ENCODE measurements at places on chromosomes 3 and 15. TPM values are rescaled to one million over a fixed set of nuclear protein-coding genes. Genes with fewer than 3 reads are reported as not detected.

TEX55 gene
- not detected for total RNA-seq

- DNase-seq, result no peak
Observed at GRCh38 chr3:172711454-172711795, 558 bp upstream of the NCEH1 start.

DNA sequence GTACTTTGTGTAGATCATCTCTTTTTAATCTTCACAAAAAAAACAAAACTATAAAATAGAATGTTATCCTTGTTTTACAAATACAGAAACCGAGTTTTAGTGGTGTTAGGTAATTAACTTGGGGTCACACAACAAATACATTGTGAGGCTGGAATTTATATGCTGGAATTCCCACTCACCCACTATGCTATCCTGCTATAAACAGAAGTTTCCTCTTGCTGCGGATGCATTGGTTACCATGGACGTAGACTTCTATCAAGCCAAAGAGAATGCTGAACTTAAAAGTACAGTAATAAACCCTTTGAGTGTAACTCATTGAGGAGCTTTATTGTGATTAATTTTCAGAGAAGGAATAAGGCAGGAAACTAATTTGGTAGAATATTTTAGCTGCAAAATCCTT, 9.2 kb downstream of the SNAP23 start:
- peak; percentile 81 for DNase-seq

- no peak for DNase-seq
Observed at GRCh38 chr15:84151205-84151931, 84.2 kb upstream of the GOLGA6L4 start.

- peak; percentile 34 for DNase-seq
Observed at GRCh38 chr3:141853081-141853601, 23.3 kb upstream of the ATP1B3 start.

DNA sequence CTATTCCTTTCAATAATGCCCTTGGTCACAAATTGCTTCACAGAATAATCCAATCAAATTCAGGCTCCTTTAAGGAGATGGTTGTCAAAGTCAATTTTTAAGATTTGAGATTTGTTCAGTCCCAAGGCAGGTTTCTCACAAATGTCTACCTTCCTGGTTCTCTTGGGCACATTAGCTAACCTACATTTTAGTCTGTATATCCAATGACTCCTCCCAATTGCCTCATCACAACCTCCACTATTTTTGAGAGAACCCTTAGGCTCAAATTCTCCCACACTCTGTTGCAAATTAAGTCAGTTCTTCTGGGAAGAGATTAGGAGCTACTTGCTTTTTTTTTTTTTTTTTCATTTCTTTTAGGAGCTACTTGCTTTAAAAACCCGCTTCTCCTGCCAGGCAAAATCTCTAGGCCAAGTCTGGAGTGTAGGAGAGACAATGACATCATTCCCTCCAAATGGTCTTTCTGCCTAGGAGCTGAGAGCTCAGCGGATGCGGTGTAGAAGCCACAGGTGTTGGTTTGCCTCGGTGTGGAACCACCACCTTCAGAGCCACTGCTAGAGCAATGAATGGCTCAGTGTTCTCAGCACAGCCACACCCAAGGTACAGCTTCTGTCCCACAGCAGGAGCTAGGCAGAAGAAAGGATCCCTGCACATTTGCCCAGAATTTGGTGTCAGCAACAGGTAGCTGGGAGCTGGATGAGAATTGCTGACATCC, 10.0 kb upstream of the INO80 start:
- DNase-seq, result no peak
